ENCODE measurements at places on chromosomes 7 and 10.

- no peak for DNase-seq
These were observed 82.0 kb downstream of the ARL4A start for GRCh38 chr7:12769444-12769843.

GRCh38 chr10:57925045-57925444, 342.6 kb downstream of the IPMK start:
- no peak for DNase-seq

DNA sequence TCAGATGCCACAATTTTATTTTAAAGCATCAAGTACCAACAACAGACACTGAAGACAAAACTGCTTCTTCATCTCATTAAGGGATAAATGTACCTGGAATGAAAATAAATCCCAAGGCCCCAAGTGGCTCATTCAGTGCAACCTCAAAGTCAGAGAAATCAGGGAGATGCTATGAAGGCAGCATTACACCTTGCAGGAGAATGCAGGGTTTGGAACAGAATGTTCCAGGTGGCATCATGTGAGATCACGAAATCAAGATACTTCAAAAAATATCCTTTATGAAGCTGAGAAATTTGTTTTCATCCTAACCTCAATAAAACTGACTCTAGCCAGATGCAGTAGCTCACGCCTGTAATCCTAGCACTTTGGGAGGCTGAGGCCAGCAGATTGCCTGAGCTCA, 477.1 kb downstream of the PLXNA4 start:
- no peak for DNase-seq

DNA sequence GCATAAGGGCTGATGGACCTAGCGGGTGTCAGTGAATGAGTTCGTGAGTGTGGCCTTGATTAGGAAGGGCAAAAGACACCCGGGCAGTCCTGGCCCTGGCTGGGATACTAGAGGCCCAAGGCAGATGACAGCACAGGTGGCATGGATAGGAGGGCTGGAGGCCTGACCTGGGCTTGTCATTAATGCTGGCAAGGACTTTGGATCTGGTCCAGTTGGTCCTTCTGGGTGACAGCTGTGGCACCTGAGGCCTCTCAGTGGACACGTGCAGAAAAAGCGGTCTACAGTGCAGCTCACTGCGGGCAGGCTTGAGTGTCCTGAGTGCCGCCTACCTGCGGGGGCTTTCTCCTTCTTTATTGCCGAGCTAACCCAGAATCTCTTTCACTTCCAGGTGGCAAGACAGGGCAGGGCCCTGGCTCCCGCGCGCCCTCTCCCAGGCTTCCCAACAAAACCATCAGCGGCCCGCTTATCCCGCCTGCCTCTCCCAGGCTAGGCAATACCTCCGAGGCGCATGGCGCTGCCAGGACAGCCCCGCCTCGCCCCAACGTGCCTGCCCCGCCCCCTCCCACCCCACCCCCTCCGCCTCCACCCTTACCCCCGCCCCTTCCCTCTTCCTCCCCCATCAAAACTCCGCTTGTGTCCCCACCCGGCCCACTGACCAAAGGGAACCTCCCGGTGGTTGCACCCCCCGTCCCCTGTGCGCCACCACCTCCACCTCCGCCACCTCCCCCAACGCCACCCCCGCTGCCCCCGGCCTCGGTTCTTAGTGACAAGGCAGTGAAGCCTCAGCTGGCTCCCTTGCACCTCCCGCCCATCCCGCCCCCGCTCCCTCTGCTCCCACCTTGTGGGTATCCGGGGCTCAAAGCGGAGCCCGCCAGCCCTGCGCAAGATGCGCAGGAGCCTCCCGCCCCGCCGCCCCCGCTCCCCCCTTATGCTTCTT, 77.4 kb downstream of the WIPF3 start:
- DNase-seq = no peak

GRCh38 chr10:97731346-97732051, 5.4 kb upstream of the ZFYVE27 start:
- peak; percentile 56 for DNase-seq

- no peak for DNase-seq
These were observed 99.7 kb upstream of the CAV2 start for GRCh38 chr7:116399819-116400218.

DNA sequence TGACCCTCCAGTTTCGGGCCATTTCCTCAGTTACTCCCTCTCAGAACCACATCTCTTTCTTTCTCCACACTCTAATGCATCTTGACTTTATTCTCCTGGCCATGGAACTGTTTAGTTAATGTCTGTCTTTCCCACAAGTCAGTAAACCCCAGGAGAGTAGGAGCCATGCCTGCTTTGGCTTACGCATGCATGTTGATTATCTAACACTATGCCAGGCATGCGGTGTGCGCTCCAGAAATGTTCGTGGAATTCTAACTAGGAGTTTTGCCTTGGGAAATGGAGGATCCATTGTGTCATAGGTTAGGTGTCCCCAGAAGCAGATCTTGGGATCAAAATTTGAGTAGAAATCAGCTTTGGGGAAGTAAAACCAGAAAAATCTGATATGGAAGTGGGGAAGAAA, 308.9 kb downstream of the GRID1 start:
- DNase-seq = no peak

GRCh38 chr7:19333706-19334105, 188.5 kb upstream of the FERD3L start:
- DNase-seq = no peak

DNA sequence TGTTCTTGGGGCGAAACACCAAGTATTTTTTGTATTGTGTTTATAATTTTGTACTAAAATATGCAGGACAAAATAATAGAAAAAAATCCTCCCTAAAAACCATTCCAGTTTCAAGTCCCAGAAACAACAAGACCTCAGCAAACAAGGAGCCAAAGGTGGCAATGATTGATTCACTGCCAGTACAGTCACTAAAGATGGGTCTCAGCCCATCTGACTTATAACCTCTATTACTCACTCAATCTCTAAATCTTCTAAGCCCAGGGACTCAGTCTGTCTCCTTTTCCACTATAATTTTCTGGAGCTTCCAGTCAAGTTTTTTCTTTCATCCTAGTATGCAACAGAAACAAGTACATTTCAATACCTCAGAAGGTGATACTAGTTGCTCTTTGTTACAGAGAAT, 33.3 kb downstream of the SNX13 start:
- DNase-seq = no peak

DNA sequence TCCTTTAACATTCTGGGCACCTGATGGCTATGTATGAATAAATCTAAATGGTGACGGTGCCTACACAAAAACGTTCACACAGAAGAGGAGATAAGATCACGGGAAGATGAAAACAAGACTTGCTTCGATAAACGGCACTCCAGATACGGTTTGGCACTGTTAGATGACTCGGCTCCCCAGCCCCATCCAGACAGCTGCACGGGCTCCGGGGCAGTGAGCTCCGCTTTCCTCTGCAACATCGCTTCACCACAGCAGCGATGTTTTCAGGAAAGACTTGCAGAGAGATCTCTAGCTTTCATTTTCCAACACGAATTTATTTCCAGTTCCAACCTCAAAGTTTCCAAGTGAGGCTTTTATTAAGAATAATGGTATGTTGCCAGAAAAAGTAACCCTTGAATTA, 132.1 kb downstream of the KLF6 start:
- DNase-seq = no peak

DNA sequence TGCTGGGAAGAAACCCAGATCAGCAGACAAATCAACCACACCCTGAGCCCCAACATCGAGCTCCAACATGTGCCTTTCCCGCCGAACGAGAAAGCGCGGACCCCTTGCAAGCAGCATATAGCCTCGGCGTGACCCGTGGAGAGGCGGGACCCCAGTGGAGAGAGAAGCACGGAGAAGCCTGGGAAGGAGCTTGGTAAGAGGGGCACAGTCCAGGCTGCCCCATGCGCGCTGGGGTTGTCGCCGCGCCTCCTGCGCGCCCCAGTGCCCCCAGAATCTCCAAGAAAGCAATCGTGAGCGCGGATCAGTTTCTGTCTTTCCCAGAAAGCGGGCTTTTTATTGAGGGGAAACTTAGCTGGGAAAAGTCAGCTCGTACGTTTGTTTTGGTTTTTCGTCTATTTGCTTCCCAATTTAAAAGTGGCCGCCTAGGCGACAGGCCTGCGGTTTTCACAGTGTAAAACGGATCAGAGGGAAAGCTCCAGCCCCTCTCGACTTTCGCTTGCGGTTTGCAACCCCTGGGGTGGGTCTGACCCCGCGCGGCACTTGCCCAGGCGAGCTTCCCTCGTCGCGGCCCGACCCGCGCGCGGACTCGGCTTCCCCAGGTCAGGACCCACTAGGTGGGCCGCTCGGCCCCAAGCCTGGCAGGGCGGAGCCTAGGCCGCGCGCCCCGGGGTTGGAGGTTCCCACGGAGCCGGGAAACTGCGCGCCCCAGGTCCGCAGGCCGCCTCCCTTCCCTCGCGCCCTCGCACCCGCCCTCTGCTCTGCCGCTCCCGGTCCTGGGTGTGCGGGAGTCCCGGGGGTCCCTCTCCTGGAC, 31.1 kb downstream of the SKIDA1 start:
- DNase-seq = no peak

DNA sequence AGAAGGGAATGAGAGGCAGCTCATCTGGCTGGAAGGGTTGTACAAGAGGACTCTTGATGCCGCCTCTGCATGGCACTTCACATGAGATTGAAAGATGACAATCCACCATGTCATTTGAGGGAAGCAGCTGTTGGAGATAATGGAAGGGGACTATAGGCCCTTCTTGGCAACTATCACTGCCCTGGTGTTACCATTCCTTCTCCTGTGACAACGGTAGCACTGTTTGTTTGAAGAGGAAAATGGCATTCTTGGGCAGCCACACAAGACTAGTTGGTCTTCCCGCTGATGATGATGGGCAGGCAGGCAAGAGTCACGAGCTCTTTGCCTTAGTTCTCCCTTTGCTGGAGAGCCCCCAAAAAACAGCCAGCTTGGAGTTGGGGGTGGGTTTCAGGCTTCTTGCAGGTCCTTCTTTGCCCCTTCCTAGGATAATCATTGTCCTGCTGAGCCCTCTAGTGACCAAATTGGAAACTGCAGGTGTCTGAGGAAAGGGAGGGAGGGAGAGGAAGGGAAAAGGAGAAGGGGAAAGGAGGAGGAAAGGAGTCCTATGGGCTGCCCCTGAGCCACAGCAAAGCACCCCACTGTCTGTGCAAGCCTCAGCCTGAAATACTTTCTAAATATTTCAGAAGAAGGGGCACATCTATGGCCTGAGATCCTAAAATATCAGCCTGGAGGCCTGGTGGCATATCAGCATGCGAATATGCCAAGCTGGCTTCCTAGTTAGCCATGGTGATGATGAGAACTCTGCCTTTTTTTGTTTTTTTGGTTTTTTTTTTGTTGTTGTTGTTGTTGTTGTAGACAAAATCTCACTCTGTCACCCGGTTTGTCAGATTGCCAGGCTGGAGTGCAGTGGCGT, 165.6 kb upstream of the KMT2E start:
- DNase-seq = peak; percentile 19

GRCh38 chr10:29392376-29393021, 103.6 kb downstream of the LYZL1 start:
- DNase-seq = no peak

GRCh38 chr10:109892117-109892516, 31.2 kb downstream of the XPNPEP1 start:
- no peak for DNase-seq

DNA sequence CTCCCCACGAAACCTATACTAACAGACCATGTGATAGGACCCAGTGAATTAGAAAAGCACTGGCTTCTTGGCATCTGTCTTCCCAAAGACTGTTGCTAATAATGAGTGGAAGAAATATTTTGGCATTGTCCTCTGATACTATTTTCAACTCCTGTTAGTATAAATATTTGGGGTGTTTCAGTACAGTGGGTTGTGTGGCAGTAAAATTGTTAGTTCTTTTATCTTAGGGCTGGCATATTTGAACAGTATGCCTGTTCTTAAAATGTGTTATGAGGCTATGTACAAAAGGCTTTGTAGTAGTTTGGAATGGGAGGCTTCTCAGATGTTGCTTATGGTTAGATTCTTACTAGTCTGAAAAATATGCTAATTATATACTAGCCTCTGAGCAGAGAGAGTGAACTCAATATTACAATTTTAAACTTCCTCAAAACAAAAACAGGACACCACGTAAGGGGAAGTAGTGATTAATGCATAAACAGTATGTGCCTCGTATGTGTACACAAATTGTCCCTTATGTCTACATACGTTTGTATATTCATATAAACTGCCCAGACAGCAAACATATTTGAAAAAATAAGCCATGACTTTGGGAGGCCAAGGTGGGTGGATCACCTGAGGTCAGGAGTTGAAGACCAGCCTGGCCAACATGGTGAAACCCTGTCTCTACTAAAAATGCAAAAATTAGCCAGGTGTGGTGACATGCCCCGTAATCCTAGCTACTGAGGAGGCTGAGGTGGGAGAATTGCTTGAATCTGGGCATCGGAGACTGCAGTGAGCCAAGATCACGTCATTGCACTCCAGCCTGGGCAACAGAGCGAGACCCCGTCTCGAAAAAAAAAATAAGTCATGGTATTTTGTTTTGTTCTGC, 115.4 kb downstream of the ARID5B start:
- no peak for DNase-seq

- no peak for DNase-seq
These were observed 118.6 kb downstream of the PON1 start for GRCh38 chr7:95205665-95206225.

DNA sequence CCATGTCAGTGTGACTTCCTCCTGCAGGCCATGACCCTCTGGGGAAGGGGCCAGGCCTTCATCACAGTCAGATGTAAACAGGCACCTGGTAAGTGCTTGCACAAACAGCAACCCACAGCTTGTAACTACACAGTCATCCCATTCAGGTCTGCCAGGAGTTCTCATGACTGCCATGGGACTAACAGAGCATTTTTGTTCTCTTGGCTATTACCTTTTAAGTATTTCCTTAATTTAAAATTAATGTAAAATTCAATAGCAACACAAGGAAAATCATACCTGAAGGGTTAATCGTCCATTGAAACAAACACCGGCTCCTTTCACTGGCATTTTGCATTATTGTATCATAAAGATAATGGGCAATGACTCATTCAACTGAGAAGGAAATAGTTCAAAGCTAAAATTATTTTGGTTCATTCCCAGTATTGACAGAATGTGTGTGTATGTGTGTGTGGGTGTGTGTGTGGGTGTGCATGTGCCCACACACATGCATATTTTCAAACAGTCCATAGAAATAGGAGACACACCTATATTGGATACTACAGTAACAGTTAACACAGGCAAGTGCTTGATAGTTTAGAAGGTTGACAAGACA, 307.9 kb downstream of the WDR11 start:
- DNase-seq = no peak

- no peak for DNase-seq
These were observed 20.2 kb upstream of the TRIM8 start for GRCh38 chr10:102624094-102624493.

DNA sequence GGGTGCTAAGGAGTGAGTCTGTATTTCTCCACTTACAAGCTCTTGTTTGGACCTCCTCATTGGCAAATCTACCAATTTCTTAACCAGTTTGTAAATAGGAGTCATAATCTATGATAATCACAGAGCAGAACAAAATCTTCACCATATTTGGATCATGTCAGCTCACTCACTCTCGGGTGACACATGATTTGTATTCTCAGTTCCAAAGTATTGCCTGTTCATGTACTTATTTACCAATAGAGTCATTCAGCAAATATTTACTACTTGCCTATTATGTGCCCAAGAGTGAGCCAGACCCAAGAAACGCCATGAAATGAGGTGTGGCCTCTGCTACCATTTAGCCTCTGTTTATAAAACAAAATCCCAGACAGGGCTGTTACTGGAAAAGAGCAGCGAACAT, 114.8 kb downstream of the TSPAN12 start:
- DNase-seq = no peak

GRCh38 chr7:116801092-116801710, 61.2 kb upstream of the CAPZA2 start:
- DNase-seq = no peak
